ENCODE measurements at places on chromosomes 2 and 18.

- no peak for DNase-seq
Measured at GRCh38 chr2:30456106-30456505, 9.1 kb downstream of the LCLAT1 start.

- no peak for DNase-seq
Measured at GRCh38 chr2:170818752-170819470, 2.2 kb downstream of the GAD1 start.

DNA sequence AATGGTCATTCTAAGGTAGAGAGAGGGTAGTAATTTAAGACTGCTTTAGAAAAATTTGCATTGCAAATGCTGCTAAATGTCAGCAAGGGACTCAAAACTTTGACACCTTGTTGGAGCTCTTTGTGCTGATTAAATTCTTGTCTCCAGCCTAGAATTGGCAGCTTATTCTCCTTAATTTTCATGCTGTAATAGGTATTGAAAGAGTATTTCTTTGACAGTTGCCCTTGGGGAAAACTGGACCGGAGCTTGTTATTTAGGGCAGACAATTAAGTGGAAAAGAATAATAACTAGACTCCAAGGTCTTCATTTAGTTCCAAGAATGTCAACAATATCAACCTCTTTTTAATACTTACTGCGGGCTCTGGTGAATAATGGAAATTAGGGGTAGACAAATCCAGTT is 264.0 kb downstream of the TPGS2 start:
- no peak for DNase-seq

- DNase-seq: no peak
Measured at GRCh38 chr2:157813467-157813866, 62.7 kb downstream of the ACVR1 start.

DNA sequence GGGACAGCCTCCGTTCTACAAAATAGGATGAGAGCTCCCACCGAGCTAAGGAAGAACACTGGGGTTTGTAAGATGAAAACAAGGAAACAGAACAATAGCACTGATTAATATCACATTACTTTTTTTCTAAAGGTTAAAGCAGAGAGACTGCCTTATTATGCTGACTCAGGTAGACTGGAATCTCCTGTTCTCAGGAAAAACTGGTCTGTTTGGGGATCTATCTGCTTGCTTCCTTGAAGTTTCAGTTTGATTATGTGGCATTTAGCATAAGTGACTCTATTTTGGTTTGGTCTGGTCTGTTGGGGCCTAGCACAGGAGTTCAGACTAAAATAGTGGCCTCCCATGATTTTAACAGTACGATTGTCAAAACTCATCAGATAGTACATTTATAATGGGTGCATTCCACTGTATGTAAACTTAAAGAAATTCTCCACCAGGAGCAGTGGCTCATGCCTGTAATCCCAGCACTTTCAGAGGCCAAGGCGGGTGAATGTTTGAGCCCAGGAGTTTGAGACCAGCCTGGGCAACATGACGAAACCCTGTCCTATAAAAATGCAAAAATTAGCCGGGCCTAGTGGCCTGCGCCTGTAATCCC is 64.1 kb upstream of the NDUFV2 start:
- DNase-seq: no peak

- DNase-seq: no peak
Measured at GRCh38 chr18:3773303-3773702, 323.3 kb downstream of the TGIF1 start.

DNA sequence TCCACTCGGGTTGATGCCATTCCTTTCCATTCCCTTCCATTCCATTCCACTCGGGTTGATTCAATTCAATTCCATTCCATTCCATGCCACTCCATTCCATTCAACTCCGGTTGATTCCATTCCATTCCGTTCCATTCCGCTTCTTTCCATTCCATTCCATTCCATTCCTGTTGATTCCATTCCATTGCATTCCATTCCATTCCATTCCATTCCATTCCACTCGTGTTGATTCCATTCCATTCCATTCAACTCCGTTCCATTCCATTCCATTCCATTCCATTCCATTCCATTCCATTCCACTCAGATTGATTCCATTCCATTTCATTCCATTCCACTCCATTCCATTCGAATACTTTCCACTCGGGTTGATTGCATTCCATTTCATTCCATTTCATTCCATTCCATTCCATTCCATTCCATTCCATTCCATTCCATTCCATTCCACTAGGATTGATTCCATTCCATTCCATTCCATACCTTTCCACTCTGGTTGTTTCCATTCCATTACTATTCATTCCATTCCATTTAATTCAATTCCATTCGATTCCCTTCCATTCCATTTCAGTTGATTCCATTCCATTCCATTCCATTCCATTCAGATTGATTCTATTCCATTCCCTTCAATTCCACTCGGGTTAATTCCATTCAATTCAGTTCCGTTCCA is 1141.8 kb downstream of the RPIA start:
- DNase-seq: no peak
